ENCODE measurements at places on chromosomes 12 and 14.

DNA sequence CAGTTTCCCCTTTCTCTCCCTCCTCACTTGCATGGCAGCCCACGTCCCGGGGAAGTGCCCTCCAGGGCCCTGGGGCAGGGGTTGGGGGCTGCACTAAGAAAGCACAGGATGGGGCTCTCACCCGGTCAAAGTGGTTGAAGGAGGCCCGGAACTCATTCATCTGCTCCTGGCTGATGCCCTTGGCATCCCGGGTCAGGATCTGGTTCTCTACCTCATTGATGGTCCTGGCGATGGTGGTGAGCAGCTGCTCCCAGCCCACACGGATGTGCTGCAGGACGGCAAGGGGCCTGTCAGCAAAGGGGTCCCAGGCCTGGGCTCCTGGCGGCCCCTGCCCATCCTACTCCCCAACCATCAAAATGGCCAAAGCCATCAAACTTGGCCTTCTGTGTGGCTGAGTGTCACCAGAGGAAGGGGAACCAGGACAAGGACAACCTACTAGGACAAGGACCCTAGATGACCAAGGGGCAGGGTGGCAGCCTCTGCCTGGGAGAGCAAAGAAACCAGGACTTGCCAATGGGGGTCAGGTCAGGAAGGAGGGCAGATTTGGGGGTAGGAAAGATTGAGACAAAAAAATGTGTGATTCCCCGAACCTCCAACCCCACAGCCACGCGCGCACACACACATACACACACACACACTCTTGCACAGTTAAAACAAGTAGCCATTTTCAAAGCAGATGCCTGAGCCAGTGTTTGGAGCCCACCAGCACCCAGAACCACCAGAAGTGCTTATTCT, 87.1 kb upstream of the ZFP36L1 start:
- no peak for DNase-seq

DNA sequence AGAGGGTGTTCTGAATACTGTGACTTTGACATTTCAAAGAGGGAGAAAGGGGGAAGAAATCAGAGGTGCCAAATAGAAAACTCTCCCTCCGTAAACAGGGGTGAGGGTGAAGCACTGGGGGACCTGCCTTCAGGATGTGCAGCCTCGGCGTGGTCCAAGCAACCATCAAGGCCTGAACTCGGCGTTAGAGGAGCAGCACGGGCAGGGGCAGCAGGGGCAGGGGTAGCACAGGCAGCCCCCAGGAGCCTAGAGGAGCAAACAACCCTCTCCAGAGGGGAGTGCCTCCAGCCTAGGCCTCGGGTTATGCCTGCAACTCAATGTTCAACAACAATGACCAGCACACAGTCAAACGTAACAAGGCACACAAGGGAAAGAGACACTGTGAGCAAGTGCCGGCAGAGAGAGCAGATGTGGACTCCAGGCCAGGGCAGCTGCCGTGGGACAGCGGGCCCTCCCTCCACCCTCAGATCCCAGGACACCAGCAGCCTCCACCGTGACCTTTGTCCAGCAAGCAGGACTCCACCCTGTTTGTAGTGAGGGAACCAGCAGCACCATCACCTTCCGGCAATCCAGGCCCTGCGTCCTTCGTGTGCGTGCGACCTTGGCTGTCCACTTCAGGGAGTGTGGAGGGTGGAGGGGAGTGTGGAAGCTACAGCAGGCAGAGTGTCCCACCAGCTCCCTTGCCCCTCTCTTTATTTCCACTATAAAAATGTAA, 18.0 kb downstream of the GALNT9 start:
- DNase-seq: no peak

DNA sequence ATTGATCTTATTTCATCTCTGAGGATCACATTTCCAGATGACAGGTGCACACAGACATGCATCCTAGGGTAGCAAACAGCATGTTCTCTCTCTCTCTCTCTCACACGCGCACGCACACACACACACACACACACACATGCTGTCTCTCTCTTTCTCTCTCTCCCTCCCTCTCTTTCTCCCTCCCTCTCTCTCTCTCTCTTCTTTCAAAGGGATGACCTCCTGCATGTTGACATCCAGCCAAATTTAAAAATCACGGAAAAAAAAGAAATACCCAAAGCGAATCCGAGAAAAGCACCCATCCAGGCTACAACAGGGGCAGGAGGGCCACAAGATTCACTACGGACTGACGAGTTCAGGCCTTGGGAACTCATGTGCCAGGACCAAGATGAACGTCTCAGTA, 2.3 kb downstream of the KSR2 start:
- DNase-seq: no peak

DNA sequence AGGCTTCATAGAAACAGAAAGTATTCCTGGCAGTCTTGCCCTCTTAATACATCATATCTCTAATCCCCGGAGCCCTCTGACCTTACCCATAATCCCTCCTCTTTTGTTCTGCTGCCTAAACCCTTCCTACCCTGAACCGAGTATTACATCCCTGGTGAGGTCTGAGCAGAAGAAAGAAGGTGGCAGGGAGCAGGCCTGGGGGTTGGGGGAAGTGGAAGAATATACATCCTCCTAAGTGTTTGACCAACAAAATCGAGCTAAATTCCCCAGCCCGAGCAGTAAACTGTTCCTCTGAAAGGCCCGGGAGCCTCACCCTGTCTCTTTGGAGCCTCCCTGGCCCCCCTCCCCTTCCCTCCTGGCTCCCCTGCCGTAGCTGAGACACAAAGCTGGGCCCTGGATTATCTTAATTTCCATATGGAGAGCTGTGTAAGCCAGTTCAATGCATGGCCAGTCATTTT, 192.6 kb upstream of the LHX5 start:
- no peak for DNase-seq

DNA sequence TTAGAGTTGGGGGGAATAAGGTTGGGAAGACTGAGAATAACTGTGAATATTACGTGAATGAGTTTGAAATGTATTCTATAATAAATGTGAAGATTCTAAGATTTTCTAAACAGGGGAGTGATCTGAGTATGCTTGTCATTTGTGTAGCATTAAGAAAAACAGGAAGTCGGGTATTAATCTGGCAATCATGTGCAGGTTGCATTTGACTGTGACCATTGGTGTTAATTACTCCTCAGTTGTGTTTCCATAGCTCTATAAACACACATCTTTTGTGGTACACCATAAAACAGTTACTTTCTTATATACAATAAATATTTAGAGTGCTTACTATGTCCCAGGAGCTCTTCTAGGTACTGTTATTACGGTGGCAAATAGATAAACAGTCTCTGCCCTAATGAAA, 434.4 kb upstream of the PDE3A start:
- no peak for DNase-seq

DNA sequence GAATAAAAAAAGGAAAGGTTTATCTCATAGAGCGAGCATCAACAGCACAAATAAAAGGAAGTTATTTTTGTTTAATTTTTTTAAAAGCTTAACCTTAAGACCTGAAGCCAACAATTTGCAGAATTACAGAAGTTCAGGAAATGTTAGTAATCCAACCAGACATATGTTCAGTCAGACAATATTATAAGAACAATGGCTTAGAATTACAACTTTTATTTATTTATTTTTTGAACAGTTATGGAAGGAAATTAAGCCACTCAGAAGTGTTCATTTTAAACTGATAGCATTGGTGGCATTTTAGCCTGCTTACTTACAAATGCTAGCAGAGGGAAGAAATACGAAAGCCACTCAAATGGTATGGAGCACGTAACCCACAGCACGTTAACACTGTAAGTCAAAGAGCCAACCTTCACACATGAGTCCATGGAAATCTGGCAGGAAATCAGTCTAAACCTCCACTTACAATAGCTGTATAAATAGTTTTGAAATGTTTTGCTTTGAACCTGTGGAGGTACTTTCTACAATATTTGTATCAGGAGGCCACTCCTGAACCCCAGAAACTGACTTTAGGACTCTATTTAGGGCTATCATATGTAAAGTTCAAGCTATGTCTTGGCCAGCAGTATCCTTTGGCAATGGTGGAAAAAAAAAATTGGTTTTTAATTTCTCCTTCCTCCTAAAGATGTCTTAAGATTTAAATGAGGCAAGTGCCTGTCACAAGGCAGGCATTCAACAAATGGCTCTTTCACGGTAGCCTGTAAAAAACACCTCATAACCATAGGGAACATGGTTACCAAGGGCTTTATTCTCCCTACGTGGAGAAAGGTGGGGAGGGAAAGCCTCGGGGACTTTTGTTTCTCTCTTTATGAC, 102.3 kb downstream of the ITPR2 start:
- DNase-seq: no peak

DNA sequence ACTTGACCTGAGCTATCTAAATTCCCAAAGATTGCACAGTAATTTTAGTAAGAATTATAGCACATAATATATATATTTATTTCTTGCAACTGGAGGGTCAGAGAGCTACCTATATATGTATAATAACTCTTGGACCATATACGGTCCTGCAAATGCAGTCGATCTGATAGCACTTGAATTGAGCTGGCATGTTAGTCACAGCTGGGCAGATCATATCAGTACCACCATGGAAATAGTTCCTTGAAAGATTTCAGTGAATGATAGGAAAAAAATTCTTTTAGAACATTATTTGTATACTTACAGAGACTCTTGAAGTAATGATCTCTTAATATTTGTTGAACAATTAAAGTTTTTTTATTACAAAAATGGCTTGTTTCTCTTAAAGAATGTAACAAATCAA, 94.5 kb upstream of the MON2 start:
- DNase-seq: no peak

DNA sequence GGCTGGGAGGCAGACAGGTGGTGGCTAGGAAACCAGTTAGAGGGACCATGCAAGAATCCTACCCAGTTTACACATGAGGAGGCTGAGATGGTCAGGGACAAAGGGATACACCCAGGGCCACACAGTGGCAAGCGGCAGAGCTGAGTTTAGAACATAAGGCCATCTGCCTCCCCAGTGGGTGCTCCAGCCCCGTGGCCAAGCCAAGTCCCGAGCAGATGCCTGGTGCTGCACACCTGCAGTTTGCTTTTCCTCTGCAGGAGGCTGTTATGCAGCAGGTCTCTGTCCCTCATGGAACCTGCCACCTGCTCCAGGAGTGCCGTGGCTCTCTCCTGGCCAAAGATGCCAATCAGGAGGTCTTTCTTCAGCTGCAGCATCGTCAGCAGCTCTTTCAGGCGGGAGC, 70.8 kb downstream of the SYNE3 start:
- no peak for DNase-seq

- DNase-seq: no peak
These were observed 85.5 kb downstream of the CEP83 start for GRCh38 chr12:94374124-94374523.

DNA sequence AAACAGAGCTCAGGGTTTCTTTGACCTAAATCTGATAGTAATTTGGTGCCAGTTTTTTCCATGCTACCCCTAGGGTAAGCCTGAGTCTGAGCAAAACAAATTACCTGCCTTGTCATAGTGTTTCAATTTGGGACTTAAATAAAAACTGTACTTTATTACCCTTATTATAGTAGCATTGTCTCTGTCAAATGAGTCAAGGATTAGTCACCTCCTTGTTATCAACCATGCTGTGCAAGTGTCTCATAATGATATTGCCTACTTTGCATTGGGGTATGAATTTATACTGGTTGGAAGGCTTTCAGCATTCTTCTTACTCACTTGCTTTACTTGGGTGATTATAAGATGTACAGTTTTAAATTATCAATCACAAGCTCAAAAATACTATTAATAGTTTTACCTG, 380.0 kb downstream of the LRFN5 start:
- no peak for DNase-seq

DNA sequence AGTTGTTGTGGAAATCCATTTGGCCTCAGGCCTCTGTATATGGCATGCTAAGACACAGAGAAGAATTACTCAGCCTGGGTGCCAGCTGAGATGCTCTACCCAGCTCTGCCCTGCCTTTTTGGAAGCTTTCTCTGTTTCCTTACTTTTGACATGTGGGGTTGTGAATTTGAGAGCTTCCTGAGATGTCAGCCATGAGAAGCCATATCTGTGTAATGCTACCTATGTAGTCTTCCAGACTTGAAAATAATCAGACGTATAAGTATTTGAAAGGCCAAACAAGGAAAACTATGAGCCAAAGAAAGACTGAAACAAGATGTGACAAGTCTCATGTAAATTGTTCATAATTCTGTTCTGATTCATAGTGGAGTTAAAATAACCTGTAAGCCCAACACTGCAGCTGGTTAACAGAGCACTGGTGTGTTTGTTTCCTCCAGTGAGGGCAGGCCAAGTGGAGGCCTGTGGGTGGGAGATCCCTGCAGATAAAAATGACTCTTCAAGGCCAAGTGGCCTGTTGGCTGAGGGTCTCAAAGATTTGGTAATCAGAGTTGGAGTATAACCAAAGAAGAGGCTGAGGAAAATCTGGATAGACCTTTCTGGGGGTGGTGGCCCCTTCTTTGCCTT, 94.0 kb downstream of the TMX1 start:
- DNase-seq: no peak

All from NCI-H1048 (cell line).